ENCODE measurements at places on chromosomes 6 and 20.

DNA sequence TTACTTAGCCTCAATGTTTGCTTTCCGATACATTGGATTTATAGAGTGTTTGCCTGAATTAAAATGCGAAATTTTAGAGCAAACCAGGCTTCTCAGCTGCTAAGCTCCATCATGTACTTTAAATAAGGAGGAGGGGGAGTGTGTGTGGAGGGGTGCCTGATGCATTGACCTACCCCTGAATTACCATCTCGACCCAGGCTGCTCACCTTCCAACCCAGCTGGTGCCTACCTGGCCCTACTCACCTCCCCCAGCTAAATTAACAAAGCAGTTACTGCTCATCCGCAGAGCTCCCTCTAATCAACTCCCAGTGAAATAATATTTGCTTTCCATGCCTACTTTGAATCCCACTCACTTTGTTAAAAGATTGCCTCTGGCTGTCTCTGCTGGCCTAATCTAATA lies 544.5 kb downstream of the MAFB start:
- DNase-seq, result no peak

DNA sequence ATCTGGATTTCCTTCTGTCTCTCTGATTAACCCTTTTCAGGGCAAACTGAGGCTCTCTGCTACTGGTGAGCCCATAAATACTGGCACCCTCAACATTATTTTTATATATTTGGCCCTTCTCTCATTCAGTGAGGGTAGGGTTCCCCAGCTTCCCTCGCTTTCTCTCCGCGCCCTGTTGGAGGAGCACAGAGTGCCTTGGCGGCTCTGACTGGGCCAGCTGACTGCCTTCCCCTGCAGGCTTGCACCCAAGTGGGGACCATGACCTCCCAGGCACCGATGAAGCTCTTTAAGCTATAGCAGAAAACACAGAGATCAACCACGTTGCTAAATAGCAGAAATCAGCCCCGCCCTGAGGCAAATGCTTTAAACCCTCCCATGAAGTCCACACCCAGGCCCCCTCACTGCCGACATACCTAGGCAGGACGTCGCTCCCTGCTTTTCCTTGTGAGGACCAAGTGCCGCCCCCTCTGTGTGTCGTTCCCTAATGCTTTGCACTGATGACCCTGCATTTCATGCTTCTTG lies 105.0 kb downstream of the HUS1B start:
- no peak for DNase-seq

DNA sequence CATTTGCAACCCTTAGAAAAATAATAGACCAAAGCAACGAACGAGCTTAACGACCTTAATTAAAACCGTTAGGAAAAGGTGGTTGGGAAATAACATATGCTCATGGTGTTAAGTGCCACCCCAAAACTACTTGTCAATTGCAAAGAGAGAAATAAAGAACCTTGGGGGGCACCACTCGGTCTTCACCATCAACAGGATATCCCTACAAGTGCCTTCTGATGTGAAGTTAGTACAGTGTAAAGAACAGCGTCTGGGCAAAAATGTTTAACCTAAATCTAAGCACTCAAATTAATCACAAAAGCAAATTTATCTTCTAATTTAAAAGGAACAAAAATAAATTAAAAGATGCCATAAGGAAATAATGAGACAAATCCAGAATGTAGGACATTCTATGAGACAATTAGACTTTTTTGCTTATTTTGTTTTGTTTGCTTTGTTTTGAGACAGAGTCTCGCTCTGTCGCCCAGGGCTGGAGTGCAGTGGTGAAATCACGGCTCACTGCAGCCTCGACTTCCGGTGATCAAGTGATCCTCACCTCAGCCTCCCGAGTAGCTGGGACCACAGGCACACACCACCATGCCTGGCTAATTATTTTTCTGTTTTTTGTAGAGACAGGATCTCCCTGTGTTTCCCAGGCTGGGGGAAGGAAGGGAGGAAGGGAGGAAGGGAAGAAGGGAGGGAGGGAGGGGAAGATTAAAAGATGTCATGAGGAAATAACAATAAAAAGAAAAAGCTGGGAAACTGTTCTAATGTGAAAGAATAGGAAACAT lies 41.3 kb upstream of the BTN3A2 start:
- no peak for DNase-seq

DNA sequence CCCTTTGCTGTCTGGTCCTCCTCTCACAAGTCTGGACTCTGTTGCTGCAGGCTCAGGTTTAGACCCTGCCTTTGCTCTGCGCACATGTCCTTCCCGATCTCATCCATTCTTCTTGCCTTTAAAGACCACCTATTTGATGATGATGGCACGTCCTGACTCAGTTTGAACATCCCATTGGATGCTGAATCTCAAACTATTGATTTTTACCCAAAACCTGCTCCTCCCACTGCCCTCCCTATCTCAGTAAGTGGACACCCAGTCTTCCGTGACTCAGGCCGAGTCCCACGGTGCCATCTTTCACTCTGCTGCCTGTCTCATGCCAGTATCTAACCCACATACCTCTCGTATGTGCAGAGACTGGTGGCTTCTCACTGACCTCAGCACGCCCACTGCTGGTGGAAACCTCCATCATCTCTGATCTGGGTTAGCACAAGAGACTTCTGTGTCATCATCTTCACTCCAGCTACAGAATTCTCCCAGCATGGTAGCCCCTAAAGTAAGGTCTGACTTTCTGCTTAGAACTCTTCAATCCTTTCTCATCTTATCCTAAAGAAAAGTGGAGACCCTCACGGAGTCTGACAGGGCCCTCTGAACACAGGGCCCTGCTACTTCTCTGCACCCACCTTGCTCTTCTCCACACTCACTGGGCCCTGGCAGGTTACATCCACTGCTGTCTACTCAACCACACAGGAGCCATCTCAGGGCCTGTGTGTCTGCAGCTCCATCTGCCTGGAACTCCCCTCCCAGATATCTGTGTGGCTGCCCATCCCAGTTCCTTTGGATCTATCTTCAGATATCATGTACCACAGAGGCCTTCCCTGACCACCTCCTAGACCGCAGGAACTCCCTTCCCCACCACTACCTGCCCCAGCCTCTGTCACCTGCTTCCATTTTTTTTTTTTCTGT lies 387.1 kb upstream of the AGPAT4 start:
- DNase-seq, result no peak

GRCh38 chr6:128425856-128426255 lies 94.5 kb downstream of the PTPRK start:
- DNase-seq, result no peak

- no peak for DNase-seq
These were observed 136.8 kb upstream of the RPS6KA2 start for GRCh38 chr6:166763606-166764472.

DNA sequence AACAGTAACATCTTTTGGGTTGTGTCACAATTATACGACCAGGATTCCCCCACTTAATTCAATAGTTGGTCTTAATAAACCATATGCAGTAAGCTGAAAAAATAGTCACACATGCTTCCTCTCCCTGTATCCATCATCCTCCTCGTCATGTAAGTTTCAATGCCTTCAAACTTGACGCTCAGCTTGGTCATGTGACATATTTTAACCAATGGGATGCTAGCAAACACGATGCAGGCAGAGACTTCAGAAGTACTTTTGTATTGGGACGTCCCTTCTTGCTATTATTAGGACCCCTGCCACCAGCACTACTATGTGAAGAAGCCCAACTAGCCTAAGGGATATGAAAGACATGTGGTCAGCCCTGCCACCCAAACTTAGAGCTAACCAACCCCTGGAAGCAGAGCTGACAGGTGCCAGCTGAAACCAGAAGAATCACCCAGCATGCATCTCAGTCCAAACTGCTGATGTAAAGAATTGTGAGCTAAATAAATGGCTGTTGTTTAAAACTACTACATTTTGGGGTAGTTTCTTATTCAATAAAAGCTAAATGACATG lies 49.3 kb downstream of the CGA start:
- DNase-seq, result no peak

DNA sequence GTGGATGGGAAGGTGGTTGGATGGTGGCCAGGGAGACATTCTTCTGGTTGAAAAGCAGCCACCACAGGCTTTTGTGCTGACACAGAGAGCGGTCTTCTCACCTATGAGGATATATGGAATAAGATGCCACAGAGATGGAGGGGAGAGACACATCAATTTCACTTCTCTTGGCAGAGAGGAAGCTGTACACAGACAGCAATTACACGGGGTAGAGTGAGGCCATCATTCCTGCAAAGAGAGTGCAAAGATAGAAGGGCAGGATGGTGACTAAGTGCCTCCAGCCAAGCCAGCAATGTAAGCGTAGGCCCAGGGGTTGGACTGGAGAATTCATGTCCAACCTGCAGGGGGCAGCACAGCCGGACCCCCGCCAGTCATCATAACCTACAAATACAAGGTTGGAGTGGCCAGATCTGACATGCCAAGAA lies 56.4 kb downstream of the NRN1 start:
- DNase-seq, result no peak

GRCh38 chr6:169622618-169623017 lies 79.2 kb downstream of the WDR27 start:
- no peak for DNase-seq

DNA sequence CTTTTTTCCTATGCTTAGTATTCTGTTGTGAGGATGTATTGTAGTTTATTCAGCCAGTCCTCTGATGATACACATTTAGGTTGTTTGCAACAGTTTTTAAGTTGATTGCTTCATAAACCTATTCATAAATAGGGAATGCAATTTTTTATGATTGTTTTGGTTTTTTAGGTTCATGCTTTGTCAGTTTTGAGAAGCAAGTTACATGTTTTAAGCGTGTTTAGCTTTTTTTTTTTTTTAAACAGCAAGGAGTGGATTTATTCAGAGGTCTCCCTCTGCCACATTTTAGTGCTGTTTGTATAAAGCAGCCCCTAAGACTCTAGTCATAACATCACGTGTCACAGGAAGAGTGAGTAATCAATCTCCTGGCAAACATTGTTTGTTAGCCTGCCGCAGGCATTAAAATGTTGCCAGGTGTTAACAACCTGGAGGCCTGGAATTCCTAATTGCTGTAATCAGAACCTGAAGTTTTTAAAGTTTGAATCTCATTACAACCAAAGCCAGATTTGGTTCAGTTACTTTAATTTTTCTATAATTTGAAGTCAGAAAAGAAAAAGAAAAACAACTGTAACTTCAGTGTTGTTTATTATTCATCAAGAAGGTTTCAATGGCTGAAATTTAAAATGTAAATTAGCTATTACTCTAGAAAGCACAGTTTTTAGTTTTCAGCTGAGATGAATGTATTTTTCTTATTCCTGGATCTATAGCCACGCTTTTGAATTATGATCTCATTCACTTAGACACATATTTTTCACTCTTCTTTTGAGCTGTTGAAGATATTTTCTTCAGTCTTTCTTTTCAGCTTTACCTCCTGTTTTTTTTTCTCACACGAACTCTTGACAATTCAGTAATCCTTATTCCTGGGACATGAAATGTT lies 59.2 kb downstream of the KCNS1 start:
- peak; percentile 49 for DNase-seq

GRCh38 chr6:33165581-33166258 lies 26.5 kb downstream of the COL11A2 start:
- DNase-seq, result no peak

GRCh38 chr6:33960345-33961313 lies 156.8 kb upstream of the MLN start:
- no peak for DNase-seq

GRCh38 chr20:24672886-24673677 lies 203.7 kb downstream of the SYNDIG1 start:
- DNase-seq, result peak; percentile 56

DNA sequence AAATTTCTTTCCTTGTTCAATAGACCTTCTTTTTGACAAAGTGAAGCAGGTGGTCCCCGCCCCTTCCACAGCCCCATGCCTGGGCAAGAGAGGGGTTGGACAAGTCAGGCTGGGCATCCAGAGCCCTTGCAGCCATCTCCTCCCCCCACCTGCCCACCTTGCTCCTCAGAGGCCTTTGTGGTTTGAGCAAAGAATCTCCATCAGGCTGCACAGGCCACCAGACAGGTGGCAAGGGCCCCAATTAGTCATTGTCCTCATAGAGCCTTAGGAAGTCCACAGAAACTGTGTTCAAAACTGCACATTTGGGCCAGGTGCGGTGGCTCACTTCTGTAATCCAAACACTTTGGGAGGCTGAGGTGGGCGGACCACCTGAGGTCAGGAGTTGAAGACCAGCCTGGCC lies 1.5 kb upstream of the MAPK13 start:
- DNase-seq, result no peak

GRCh38 chr6:65280060-65280459 lies 427.0 kb downstream of the EYS start:
- no peak for DNase-seq

DNA sequence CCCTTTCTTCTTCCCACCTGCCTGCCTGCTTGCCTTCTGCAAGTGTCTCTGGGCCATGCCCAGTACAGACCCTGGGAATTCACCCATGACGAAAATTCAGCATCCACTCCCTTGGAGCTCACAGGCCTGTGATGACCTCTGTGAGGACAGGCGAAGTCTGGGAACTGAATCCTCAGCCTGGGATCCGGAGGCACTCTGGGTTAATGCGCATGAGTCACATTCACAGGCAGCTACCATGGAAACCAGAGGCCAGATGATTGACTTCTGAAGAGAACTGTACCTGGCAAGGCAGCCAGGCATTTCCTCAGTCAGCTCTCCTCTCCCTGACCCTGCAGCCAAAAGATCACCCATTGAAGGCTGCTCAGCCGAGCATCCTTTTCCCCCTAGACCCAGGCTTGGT lies 41.0 kb downstream of the SLC9A8 start:
- DNase-seq, result peak; percentile 3

DNA sequence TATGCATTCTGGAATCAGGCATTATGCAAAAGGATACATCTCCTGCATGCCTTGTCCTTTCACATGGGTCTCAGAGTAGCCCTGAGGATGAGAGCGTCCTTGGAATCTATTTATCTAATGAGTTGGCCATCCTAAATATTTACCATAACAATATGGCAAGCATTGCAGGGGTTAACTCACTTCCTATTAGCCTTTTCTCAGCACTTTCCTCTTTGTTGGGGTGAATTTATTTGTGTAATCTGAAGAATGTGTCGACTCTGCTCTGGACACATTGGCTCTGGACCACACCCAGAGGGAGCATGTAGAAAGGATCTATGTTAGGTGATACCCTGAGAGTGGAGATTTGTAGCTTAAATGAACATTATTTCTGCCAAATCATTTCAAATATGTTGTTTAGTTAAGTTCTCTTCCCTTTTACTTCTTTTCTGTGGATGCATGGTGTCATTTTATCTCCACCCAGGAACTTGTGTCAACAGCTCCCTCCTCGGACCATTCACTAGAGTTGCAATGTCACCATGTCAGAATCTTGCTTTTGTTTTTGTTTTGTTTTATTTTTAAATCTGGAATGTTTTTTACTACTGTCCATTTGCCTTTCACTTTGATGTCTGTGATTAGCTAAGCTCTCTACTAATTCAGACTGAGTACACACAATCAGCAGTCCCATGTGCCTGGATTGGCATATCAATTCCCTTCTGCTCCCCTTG lies 757.0 kb upstream of the MMS22L start:
- peak; percentile 16 for DNase-seq

DNA sequence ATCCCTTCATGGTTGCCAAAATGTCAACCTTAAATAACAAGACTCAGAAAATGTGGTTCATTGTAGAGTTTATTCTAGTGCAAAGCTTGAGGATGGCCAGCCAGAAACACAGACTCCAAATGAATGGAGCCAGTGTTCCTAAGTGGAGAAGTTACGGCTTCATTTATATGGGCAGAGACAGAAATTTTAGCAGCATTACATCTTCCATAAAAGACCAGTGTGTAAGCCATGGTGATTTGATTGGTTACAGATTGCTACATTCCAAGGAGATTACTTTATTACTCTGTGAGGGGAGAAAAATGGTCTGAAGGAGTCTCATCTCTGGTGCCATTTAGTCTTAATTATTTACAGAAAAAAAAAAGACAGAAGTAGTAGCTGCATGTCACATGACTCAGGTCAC lies 97.8 kb downstream of the OTOR start:
- DNase-seq, result no peak

GRCh38 chr6:57147955-57148858 lies 23.9 kb upstream of the BAG2 start:
- DNase-seq, result no peak

GRCh38 chr20:45840700-45841198 lies 7.2 kb downstream of the SNX21 start:
- DNase-seq, result no peak

Measured in SW 1271 (cell line).